ENCODE measurements at places on chromosomes 1 and 21.

DNA sequence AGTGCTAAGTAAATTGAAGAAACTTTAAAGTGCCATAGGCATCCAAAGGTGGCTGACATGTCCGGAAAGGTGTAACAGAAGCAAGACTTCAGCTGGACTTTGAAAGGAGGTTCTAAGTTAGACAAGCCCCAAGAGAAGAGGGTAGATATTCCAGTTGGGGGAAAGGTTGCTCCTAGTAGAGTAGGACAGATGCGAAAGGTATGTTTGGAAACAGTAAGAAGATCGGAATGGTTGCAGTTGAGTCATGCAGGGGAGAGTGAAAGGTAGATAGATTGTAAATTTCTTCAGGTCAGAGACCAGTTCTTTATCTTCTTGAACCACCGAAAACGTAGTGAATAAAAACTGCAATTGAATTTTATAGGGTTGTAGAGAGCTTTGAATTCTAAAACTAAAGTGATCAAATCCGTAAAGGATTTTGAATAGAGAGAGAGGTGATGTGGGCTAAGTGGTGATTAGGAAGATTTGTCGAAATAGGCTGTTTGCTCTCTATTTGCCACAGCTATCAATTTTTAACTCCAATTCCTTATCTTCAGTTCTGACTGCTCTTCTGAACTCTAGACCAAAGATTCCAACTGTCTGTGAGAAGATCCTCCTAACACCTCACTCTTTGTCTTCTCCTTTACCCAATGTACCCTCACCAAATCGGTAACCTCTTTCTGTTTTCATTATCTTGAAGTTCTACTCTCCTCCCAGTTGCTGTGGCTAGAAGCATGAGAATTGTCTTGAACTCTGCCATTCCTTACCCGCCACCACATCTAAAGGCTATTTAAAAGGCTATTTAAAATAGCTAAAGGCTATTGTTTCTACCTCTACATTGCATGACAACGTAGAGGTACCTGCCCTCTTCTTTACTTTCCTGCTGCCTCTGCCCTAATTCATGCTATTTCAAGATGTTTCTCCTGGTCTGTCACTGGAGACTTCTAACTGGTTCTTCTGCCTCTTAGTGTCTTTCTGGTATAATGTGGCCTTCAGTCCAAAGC lies 16.7 kb downstream of the MACF1 start:
- no peak for DNase-seq

DNA sequence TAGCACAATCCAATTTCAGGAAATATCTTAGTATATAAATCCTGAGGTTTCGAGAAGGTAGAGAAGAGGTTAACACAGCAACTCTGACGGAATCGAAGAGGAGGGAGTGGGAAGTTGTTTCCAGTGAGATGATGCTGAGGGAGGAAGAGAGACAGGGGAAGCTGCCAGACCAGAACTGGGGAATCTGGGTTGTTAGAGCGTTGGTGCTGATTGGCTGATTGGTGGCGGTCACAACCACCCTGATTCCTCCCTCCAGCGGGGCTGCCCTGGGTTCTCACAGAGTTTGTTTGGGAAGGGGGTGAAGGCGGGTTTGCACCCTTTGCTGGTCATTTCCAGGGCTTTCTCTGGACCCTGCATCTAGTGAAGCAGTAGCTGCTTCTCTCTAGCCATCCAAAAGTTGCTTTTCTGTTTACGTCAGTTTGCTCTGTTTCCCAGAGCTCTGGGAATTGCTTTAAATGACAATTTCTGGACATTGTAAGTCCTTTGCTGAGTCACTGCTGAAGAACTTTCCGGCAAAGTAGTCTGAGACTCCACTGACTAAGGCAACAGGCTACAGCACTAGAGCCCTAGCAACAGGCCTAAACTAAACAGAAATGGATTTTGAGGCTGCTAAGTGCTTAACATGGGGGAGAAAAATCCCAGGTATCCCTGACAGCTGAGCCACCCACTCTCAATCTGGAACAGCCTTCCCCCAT lies 90.1 kb downstream of the TENT5C start:
- DNase-seq: no peak

- no peak for DNase-seq
These were observed 30.3 kb downstream of the UBR4 start for GRCh38 chr1:19179597-19180264.

DNA sequence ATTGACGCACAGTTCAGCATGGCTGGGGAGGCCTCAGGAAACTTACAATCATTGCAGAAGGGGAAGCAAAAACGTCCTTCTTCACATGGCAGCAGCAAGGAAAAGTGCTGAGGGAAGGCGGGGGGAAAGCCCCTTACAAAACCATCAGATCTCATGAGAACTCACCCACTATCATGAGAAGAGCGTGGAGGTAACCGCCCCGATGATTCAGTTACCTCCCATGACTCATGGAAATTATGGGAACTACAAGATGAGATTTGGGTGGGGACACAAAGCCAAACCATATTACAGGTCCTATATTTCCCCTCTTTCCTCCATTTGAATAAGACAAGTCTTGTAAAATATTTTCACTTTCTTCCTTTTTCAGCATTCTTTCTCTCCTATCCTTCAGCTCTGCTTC lies 7.7 kb upstream of the TTLL7 start:
- DNase-seq: no peak

- DNase-seq: no peak
These were observed 626.1 kb downstream of the PTPRC start for GRCh38 chr1:199264911-199265310.

DNA sequence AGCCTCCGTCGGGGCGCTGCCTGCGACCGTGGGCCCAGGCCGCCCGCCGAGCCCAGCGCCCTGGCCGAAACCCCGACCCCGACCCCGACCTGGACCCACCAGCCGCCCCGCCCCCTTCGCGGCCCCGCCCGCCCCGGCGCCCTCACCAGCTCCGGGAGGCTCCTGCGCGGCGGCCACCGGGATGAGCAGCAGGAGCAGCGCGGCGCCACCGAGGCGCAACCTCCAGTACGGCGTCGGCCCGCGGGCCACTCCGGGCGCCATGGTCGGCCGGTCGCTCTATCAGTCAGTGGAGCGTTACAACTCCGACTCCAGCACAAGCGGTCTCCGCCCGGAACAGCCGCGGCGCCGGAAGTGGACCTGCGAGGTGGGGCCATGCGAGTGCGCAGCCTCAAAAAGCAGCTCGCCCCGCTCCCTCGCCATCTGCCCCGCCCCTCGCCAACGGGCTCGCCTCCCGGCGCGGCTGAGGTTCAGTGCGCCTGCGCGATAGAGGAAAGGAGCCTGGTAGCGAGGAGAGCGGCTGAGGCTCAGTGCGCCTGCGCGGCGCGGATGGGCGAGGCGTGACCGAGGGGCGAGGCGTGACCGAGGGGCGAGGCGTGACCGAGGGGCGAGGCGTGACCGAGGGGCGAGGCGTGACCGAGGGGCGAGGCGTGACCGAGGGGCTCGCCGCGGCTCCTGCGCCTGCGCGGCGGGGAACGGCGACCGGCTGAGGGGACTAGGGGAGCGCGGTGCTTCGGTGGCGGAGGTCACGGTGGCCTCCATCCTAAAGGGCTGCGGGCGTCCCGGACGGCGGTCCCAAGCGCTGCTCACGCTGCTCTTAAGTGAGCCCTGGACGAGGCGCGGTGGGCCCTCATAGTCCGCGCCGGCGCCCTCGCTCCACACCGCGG lies at the start of gene PTTG1IP:
Gene PTTG1IP (minus strand): TSS at position 335 of the 884 bp plus-strand sequence. CDS start 74 bp downstream, at position 261.
- peak; percentile 99 for DNase-seq

- DNase-seq: no peak
These were observed 25.9 kb upstream of the IL19 start for GRCh38 chr1:206744683-206745082.

All from stimulated activated CD8-positive, alpha-beta memory T cell treated with anti-CD3 and anti-CD28 coated beads, Interleukin-2, amount 100 ng/mL, for 48 hours (primary cell).